ENCODE measurements at places on chromosomes 3 and 15.

DNA sequence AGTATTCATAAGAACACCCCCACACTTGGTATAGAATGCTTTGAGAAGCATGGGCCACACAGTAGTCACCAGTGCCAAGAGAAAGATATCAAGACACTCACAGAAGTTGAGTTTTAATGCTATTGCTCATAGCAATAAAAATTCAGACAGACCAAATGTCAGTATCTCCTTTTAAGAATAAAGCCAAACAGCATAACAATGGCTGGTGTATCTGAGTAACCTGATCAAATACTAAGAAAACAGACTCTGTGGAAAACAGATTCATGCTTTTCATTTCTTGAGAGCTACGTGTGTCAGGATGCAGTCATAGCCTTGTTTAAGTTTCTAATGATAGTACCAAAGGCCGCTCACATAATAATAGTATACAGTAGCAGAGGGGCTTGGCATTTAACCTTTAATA is 778.5 kb downstream of the MECOM start:
- no peak for DNase-seq

GRCh38 chr15:49135911-49136310 is 19.5 kb downstream of the COPS2 start:
- DNase-seq = no peak

DNA sequence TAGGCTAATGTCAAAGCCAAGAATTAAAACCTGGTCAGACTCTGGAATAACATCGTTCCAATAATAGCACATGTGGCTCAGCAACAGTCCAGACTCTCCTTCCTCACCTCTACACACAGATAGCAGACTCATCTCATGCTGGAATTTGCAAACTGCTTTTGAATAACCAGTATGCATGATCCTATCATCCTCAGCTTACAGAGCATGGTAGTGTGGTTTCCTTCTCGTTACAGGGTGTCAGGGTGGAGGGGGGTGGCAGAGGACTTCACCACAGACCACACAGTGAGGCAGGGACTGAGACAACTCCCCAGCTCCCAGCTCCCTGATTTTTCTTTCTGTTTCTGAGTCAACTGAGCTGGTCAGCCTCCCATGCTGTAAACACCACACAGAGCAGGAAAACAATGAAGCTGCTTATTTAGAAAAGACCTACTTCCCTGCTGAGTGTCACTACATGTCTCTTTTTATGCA is 101.6 kb downstream of the RPL22L1 start:
- no peak for DNase-seq

DNA sequence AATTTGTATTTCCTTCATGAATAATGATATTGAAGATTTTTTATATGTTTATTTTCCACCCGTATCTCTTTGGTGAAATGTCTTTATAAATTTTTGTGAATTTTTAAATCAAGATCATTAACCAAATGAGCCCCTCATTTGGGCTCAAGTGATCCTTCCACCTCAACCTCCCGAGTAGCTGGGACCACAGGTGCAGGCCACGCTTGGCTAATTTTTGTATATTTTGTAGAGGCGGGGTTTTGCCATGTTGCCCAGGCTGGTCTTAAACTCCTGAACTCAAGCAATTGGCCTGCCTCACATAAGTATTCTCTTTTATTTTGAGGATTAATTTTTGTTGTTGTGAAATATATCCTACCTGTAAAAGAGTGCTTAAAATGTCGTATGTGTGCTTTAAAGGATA is 4.9 kb downstream of the BBS4 start:
- no peak for DNase-seq

DNA sequence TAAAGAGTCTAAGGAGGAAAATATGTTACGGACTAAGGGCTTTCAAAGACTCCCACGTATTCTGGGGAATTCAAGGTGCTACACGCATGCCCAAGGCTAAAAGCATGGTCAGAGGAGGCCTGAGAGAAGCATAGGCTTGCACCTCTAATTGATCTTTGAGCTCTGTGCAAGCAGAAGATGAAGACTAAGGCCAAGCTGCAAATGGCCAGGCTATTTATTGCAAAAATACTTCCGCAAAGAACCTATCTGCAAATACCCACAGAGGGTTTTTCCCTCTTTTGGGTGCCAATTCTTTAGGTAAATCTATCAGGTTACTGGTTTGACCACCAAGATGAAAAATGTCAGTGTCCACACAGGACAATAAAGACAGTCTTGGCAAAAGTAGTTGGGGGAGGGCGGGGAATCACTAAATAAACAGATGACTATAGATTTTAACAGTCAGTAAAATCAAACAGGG is 119.5 kb downstream of the STAG1 start:
- DNase-seq = no peak

GRCh38 chr3:141877911-141878310 is 1.5 kb downstream of the ATP1B3 start:
- no peak for DNase-seq

GRCh38 chr15:38085114-38085513 is 150.7 kb downstream of the TMCO5A start:
- DNase-seq = no peak

DNA sequence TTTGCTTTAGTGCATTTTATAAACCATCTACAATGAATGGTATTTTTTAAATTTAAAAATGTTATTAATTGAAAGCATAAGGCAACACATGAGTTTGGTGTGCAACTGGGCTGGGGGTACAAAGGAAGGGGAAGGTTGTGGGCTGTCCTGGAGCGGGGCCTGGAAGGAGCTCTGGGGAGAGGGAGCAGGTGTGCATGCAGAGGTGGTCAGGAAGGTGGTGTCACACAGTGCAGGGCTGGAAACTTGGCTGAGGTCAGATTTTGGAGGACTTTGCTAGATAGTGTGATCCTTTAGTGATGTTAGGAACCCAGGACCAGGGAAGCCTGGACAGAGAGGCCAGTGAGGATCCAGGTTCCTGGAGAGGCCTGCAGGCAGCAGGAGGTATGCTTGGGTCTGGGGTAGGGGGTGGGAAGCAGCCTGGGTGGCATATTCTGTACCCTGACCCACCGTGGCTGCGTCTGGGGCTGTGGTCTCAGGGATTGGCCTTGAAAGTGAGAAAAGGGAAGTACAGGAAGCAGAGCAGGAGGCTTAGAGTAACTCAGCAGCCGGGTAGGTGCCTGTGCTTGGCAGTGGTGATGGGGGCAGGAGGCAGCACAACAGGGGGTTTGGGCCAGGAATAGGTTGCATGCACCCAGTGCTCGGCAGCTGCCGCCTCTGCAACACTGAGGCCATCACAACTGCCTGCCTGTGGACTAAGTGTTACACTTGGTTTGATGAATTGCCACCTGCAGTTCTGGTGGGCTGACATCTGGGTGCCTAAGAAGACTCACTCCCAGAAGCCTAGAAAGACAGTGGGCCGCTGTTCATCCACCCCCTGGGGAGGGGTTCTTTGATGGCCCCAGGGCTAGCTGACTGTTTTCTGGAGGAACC is 33.0 kb downstream of the KY start:
- no peak for DNase-seq

DNA sequence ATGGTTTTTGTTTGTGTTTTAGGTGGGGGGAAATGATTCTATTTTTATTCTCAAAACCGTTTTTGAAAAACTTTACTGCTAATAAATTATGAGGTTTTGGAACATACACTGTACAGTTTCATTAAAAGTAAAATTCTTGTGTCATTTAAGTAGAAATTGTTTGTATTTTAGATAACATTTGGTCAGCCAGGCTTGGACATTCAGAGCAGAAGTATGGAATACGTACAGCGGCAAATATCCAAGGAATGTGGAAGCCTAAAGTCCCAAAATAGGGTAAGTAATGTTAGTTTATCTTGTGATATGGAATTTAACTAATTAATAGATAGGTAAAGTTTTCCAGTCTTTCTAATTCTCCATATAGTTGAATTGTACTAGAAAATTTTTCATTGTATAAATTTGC is 96.6 kb downstream of the SPRED1 start:
- DNase-seq = no peak

GRCh38 chr15:59561547-59561946 is 50.0 kb upstream of the GCNT3 start:
- DNase-seq = no peak

- no peak for DNase-seq
Observed at GRCh38 chr3:8110966-8111798, 390.4 kb upstream of the LMCD1 start.

DNA sequence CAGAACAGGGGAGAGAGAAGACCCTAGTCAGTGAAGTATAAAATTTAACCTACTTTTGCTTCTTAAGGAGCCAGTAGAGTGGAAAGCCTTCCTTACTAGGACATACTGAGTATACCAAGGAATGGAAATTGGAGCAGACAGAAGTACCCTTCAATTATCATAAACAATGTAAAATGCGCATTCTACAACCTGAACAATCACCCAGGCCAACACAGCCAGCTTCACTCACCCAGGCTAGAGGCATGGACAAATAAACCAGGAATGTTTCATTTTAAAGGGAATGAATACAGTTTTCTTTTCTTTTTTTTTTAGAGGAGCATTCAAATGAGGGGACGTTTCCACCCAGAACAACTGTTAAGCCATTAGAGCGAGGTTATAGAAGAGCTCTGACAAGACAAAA is 41.9 kb upstream of the PLXND1 start:
- no peak for DNase-seq

- DNase-seq = no peak
Observed at GRCh38 chr3:63192248-63192647, 85.9 kb upstream of the SYNPR start.

GRCh38 chr15:62961134-62961533 is 81.4 kb upstream of the TPM1 start:
- no peak for DNase-seq

GRCh38 chr3:127740136-127740915 is 67.6 kb downstream of the ABTB1 start:
- no peak for DNase-seq

DNA sequence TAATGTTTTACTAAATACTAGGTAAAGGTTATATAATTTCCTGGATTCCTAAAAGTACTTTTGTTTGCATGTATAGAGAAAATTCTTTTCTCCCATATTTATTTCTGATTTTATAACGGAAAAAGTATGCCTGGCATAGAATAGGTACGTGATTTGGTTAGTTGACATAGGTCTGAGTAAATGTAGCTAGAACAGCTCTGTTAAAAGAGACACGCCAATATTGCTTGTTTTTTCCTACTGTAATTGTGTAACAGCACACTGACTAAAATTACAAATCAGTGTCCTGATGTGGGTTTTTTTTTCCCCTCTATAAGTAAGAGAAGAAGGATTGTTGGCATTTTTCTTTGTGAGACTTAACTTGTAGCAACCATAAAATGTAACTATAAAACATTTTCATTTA is 26.7 kb downstream of the KLHL24 start:
- DNase-seq = no peak

GRCh38 chr3:77362936-77363335 is 323.0 kb downstream of the ROBO2 start:
- DNase-seq = no peak

DNA sequence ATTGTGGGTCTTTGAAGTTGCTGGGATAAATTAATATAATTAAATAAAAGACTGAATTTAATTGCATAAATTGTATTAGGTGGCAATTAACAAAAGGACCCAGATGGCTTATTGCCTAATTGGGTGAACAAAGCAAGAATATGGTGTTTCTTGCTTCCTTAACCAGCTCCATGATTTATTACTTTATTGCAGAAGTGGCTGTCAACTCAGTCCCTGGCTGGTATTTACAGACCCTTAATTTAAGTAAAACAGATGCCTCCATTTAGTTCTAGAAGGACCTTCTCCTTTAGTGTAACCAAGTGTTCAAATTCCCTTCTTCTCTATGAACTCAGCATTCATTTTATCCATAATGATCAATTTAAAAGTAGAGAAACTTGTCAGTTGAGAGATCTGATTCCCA is 35.1 kb downstream of the DPH3 start:
- no peak for DNase-seq

GRCh38 chr3:134660046-134660441 is 9.2 kb upstream of the KY start:
- no peak for DNase-seq

GRCh38 chr3:58897646-58898045 is 152.2 kb downstream of the CFAP20DC start:
- DNase-seq = no peak

- DNase-seq = no peak
Observed at GRCh38 chr15:57637846-57638245, 46.1 kb downstream of the MYZAP start.

DNA sequence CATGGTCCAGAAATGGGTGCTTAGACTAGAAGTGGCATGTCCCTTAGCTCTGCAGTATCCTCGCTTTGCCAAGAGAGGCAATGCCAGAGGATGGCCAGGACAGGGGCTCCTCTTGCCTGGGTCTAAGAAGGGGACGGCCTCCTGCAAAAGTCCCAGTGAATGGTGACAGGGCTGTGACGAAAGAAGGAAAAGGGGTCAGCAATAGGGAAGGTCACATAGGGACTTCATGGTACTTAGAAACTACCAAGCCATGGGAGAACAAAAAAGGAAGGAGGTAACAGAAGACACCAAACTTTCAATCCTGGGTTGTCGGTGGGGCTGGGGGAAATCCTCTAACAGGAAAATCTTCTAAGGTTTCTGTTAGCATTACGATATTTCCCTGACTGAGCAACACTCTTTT is 36.2 kb upstream of the ATOSA start:
- DNase-seq = no peak

GRCh38 chr15:80929689-80930088 is 59.9 kb downstream of the MESD start:
- no peak for DNase-seq

DNA sequence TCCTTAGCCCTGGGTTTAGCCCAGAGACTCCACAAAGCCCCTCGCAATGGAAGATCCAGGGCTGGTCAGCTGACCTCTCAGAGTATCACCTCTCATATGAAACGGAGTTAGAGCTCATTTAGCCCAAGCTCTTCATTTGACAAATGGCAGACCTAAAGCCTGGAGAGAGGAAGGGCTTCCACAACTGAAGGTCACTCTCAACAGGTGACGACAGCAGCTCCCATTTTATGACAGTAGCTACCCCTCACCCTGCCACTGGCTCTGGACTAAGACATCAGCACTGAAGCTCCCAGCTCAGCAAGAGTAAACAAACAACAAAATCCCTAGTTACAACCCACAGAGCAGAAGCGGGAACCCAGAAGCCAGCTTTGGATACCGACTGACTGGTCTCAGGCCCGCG is 33.7 kb downstream of the TLE3 start:
- no peak for DNase-seq

- DNase-seq = no peak
Observed at GRCh38 chr3:138803006-138803653, 31.6 kb downstream of the PIK3CB start.

GRCh38 chr3:104132566-104133403 is 1233.9 kb upstream of the ALCAM start:
- DNase-seq = no peak

DNA sequence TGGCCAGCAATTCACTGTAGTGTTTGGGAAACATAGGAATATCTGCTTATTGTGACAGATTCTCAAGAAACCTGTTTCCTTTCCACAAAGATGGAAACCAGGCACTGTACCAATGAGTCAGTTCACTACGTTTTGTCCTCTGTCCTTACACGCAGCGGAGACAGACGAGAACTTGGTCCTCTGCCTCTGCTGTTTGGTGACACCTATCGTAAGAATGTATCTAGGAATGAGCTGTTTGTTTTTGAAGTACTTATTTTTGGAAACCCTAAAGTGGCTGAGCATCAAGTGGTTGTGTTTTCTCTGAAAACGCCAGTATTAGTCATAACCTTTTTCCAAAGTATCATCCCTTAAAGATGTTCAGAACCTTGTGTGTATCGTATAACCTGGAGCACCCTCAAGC is 93.0 kb downstream of the PGPEP1L start:
- no peak for DNase-seq
